ENCODE measurements at places on chromosomes 1 and 21. TPM values are rescaled to one million over a fixed set of nuclear protein-coding genes. Genes with fewer than 3 reads are reported as not detected.

Gene AADACL4
- total RNA-seq, result not detected

Gene NUAK2
- total RNA-seq, result 35.2 TPM

Gene SMIM1
- 1.7 TPM for total RNA-seq

Gene PAQR7
- 5.3 TPM for total RNA-seq

Gene CD53
- total RNA-seq, result not detected

Gene SPRTN
- 12.4 TPM for total RNA-seq

Gene SRM
- 241 TPM for total RNA-seq

Gene LY9
- total RNA-seq, result 0.06 TPM

Gene KIAA1614
- total RNA-seq, result 0.89 TPM

Gene COL18A1
- total RNA-seq, result 149 TPM

Gene CFHR3
- total RNA-seq, result 0.10 TPM

Measured in A549 treated with CORT108297 at 1 μM for 4 hours (cell line).